ENCODE measurements at places on chromosomes 11 and 22. TPM values are rescaled to one million over a fixed set of nuclear protein-coding genes. Genes with fewer than 3 reads are reported as not detected.

The IFITM10 gene
- not detected for total RNA-seq

DNA sequence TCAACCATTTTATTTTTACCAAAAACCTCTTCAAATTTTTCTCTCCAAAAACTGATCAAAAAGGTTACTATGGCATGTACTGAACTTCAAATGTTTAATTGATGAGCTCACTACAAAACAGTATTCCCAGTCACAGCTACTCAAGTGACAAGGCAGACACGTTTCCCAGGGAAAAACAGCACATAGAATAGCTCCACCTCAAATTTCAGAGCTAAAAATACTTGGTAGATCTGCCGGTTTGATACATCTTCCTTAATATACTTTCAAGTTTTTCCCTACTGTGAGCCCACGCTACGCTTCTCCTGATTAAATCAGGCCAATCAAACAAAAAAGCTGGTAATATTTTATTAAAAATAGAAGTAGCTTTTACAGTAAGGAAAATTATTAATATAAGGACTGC, 100.4 kb downstream of the EFCAB6 start:
- DNase-seq, result no peak

GRCh38 chr11:76691655-76692054, 21.1 kb upstream of the LRRC32 start:
- DNase-seq, result no peak

GRCh38 chr11:100585728-100586127, 101.4 kb upstream of the ARHGAP42 start:
- DNase-seq, result no peak

The OR5P2 gene
- not detected for total RNA-seq

DNA sequence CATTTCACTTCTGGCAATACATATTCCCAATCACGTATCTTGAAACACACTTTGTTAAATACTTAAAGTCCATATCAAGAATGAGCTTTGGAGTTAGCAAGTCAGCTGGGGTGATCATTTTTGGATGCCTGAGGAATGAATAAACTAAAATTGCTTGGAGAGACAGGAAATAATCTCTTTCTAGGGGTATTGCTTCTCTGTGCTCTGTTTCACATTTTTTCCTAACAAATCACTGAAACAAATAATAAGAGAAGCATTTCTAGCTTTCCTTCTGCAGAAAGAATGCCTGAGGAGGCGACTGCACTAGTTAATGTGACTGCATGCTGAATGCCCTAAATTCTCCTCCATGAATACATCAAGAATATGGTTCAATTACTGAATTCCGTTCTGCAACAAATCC, 541.4 kb upstream of the CCDC90B start:
- no peak for DNase-seq

Data from thyroid gland (tissue), 4 donors.